ENCODE measurements at places on chromosomes 5 and 9.

- H3K27me3 ChIP-seq: peaks cover 2% of the 10 kb centered on the region
- H3K36me3 ChIP-seq: no peaks in the 10 kb centered on the region
- DNase-seq: no peak
- H3K27ac ChIP-seq: no peak overlapping the region
- H3K4me3 ChIP-seq: no peak overlapping the region
Measured at GRCh38 chr5:40124367-40124766, 555.3 kb upstream of the PTGER4 start.

GRCh38 chr5:139141446-139142204, 56.5 kb downstream of the SIL1 start:
- no peak overlapping the region for H3K4me3 ChIP-seq
- no peaks in the 10 kb centered on the region for H3K4me1 ChIP-seq
- no peaks in the 10 kb centered on the region for H3K27me3 ChIP-seq
- no peak for DNase-seq
- H3K27ac ChIP-seq: no peak overlapping the region
- H3K36me3 ChIP-seq: no peaks in the 10 kb centered on the region

DNA sequence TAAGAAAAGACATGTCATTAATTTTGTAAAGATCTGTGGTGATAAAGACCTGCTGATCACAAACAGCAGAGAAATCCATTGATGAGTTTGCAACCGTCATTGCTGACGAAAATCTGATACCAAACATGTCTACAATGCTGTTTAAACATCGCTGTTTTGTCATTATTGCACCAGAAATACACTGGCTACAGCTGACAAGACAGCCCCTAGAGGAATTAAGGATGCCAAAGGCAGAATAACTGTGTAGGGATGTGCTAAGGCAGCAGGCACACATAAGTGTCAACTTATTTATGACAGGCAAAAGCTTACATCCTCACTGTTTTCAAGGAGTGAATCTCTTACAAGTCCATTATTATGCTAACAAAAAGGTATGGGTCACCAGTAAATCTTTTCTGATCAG, 439.3 kb downstream of the TLE1 start:
- no peak overlapping the region for H3K27ac ChIP-seq
- no peak for DNase-seq
- no peaks in the 10 kb centered on the region for H3K27me3 ChIP-seq
- H3K4me1 ChIP-seq: no peaks in the 10 kb centered on the region
- no peak overlapping the region for H3K4me3 ChIP-seq

DNA sequence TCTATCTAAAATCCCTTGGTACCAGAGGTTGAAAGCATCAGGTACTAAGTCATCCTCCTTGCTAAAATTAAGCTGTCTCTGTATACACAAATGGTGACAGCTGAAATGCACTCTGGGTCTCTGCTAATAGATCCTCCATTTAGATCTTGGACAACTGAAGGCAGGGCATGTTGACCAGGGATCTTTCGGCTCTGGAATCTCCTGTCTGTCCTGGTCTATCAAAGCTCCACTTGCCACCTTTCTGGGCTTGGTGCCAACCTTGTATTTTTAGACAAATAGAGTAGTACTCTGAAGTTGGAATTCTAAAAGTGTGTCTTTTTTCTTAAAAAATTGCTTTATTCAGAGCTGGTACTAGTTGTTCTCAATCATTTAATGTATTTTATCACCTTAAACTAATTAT, 135.2 kb upstream of the HMHB1 start:
- no peak overlapping the region for H3K4me3 ChIP-seq
- H3K27me3 ChIP-seq: no peaks in the 10 kb centered on the region
- H3K27ac ChIP-seq: no peak overlapping the region
- no peaks in the 10 kb centered on the region for H3K4me1 ChIP-seq
- no peak for DNase-seq

DNA sequence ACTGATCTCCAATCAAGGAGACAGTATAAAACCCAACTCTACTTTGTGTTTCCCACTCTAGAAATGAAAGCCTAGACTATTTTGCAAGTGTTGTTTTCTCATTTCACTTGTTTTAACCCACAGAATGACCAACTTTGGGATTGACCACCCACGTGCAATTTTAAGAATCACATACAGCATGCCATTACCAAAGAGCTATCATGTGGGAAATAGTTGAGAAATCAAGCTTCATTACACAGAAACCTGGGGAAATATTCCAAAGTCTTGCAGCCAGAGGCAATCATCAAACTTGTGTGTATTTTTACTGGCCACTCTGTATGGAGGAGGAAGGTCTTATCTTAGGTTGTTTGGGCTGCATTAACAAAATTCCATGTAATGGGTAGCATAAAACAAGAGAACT, 451.4 kb upstream of the DAB2 start:
- H3K36me3 ChIP-seq: no peaks in the 10 kb centered on the region
- H3K27me3 ChIP-seq: peaks cover 7% of the 10 kb centered on the region

GRCh38 chr9:35510754-35511428, 21.0 kb downstream of the RUSC2 start:
- no peaks in the 10 kb centered on the region for H3K4me1 ChIP-seq
- H3K27ac ChIP-seq: no peak overlapping the region
- no peak overlapping the region for H3K4me3 ChIP-seq
- no peak for DNase-seq

DNA sequence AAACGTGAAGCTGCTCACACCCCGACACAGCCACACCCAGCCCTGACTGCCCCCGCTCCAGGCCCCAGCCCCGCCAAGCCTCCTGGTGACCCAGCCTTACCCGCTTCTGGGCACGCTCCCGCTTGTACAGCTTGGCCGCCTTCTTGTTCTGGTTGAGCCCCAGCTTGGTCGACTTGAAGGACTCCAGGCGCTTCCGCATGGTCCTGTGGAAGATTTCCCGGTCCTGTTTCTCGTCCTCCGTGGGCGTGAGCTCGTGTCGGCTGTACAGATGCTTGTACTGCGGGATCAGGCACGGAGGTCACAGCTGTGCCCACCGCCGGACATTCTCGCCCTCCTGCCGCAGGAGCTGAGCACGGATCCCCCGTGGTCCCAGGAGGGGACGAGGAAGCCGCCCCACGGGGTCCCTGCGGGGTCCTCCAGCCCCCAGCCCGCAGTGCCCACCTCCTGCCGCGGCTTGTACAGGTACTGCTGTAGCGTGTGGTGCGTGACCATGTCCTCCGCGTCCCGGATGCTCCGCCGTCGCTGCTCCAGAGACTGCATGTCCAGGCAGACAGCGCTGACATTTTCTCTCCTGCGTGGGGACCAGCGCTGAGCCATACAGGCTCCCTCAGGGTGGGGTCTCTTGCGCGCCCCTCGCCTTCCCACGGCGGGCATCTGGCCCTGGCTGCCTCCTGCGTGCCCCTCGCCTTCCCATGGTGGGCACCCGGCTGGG, 33.3 kb downstream of the EXOC3 start:
- H3K36me3 ChIP-seq: no peaks in the 10 kb centered on the region
- H3K27me3 ChIP-seq: peaks cover 17% of the 10 kb centered on the region
- H3K27ac ChIP-seq: no peak overlapping the region

GRCh38 chr9:74173284-74173683, 323.9 kb upstream of the RORB start:
- peaks cover 5% of the 10 kb centered on the region for H3K4me1 ChIP-seq
- no peaks in the 10 kb centered on the region for H3K36me3 ChIP-seq
- no peak overlapping the region for H3K4me3 ChIP-seq
- no peaks in the 10 kb centered on the region for H3K27me3 ChIP-seq
- no peak overlapping the region for H3K27ac ChIP-seq

DNA sequence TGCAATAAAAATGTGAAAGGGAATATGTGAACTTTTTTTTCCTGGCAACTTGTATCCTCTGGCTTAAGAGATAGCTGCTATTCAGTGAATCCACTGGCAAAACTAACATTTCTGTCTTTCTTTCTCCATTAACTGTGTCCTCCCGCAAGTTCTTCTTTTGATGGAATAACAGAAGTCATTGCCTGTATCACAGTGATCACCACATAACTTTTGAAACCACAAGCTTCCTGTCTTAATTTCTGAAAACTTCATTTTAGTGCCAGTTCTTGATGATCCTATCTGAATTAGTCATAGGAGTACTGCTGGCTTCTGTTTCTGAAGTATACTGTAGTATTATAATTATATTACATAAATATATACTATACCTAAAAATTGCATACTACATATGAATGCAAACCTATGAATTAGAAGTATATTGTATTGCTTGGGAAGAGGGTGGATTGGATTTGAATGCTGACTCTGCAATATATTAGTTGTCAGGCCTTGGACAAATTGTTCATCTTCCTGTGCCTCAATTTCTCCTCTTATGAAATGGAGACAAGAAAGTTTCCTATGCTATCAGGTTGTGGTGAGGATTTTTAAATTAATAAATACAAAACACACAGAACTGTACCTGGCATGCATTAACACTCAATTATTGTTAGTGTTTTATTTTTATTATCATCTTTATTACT, 441.6 kb downstream of the CETN3 start:
- no peaks in the 10 kb centered on the region for H3K27me3 ChIP-seq
- no peak overlapping the region for H3K27ac ChIP-seq
- no peaks in the 10 kb centered on the region for H3K36me3 ChIP-seq
- no peak for DNase-seq

- no peak overlapping the region for H3K27ac ChIP-seq
- no peaks in the 10 kb centered on the region for H3K36me3 ChIP-seq
- H3K4me1 ChIP-seq: peaks cover 15% of the 10 kb centered on the region
- H3K27me3 ChIP-seq: no peaks in the 10 kb centered on the region
Measured at GRCh38 chr9:95822583-95823431, 52.7 kb upstream of the ERCC6L2 start.

GRCh38 chr9:80964374-80964773, 725.0 kb downstream of the TLE1 start:
- no peak overlapping the region for H3K27ac ChIP-seq
- no peaks in the 10 kb centered on the region for H3K4me1 ChIP-seq
- no peaks in the 10 kb centered on the region for H3K27me3 ChIP-seq
- H3K4me3 ChIP-seq: no peak overlapping the region
- no peaks in the 10 kb centered on the region for H3K36me3 ChIP-seq
- no peak for DNase-seq

DNA sequence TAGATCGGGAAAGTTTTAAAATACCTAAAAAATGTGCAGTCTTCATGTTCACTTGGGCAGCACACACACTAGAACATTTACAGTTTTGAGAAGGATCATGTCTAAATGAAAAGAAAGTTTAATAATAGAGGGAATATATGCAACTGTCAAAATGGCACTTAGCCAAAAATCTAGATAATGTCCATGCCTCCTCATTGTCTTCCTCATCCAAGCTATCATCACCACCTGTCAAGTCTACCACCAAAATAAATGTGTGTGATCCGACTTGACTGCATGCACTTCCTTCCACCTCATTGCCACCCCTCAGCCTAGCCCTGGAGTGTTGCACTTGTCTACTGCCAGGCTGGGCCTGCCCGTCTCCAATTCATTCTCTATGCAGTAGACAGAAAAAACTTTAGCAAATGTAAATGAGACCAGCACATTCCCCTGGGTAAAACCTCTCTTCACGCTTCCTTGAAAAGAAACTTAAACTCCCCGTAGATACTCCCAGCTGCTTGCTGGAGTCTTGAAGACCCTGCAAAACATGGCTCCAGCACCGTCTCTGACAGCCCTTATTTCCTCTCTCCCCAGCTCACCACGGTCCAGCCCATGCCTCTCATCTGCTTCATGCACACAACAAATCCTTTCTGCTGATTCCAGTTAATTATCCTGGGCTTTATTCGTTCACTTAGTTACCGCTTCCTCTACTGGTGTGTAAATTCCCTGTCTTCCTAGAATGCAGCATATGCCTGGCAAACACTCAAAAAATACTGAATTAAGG, 66.9 kb downstream of the FANCC start:
- H3K4me3 ChIP-seq: no peak overlapping the region
- H3K36me3 ChIP-seq: no peaks in the 10 kb centered on the region
- DNase-seq: no peak
- H3K4me1 ChIP-seq: no peaks in the 10 kb centered on the region
- H3K27ac ChIP-seq: no peak overlapping the region

- no peak for DNase-seq
- no peak overlapping the region for H3K4me3 ChIP-seq
- no peaks in the 10 kb centered on the region for H3K27me3 ChIP-seq
- no peak overlapping the region for H3K27ac ChIP-seq
- H3K4me1 ChIP-seq: peaks cover 24% of the 10 kb centered on the region
Measured at GRCh38 chr5:176736301-176736930, 73.9 kb upstream of the UNC5A start.

GRCh38 chr5:139137697-139138096, 60.5 kb downstream of the SIL1 start:
- H3K4me3 ChIP-seq: no peak overlapping the region
- no peak overlapping the region for H3K27ac ChIP-seq
- H3K4me1 ChIP-seq: no peaks in the 10 kb centered on the region
- no peaks in the 10 kb centered on the region for H3K27me3 ChIP-seq
- no peak for DNase-seq

DNA sequence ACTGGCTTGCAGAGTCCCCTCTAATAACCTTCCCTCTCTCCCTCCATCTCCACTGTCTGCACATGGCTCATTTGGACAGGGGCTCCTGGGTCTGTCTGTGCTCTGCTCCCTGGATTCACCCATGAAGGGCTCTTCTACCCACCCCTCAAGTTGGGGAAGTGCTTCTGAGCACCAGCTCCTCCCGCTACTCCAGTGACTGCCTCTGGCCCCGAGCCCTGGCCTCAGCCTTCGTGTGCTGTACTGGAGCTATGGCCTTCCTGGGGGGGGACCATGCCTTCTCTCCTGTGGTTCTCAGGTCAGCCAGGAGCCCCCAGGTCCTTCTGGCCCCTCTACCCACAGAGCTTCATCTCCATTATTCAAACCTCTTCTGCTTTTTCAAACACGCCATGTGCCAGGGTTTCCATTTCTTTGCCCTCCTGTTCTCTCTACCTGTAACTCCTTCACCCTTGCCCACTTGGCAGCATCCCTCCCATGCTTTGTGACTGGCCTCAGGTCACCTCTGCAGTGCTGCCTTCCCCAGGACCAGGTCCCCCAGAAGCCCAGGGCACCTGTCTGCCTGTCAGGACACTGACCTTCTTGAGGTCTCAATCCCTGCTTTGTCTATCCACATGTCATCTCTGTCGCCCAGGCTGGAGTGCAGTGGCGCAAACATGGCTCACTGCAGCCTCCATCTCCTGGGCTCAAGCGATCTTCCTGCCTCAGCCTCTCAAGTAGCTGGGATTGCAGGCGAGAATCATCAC, 9.5 kb downstream of the SH3PXD2B start:
- H3K36me3 ChIP-seq: no peaks in the 10 kb centered on the region
- H3K27ac ChIP-seq: no peak overlapping the region
- peaks cover 5% of the 10 kb centered on the region for H3K27me3 ChIP-seq
- H3K4me1 ChIP-seq: peaks cover 9% of the 10 kb centered on the region

- H3K36me3 ChIP-seq: no peaks in the 10 kb centered on the region
- H3K4me1 ChIP-seq: no peaks in the 10 kb centered on the region
- DNase-seq: no peak
- H3K27ac ChIP-seq: no peak overlapping the region
- no peaks in the 10 kb centered on the region for H3K27me3 ChIP-seq
- no peak overlapping the region for H3K4me3 ChIP-seq
Measured at GRCh38 chr5:125050926-125051325, 304.5 kb upstream of the ZNF608 start.

- no peaks in the 10 kb centered on the region for H3K27me3 ChIP-seq
- no peak overlapping the region for H3K27ac ChIP-seq
- H3K4me1 ChIP-seq: no peaks in the 10 kb centered on the region
- no peak for DNase-seq
- H3K36me3 ChIP-seq: no peaks in the 10 kb centered on the region
Measured at GRCh38 chr9:2335260-2335659, 286.3 kb upstream of the VLDLR start.

Data from natural killer cell (primary cell).